Activated CD4-positive, alpha-beta T cell treated with anti-CD3 and anti-CD28 coated beads, Interleukin-2, amount 10 ng/mL, durations not matched to agents 24 days and 14 days (primary cell): ENCODE measurements at places on chromosomes 1 and 21. TPM values are rescaled to one million over a fixed set of nuclear protein-coding genes. Genes with fewer than 3 reads are reported as not detected.

DNA sequence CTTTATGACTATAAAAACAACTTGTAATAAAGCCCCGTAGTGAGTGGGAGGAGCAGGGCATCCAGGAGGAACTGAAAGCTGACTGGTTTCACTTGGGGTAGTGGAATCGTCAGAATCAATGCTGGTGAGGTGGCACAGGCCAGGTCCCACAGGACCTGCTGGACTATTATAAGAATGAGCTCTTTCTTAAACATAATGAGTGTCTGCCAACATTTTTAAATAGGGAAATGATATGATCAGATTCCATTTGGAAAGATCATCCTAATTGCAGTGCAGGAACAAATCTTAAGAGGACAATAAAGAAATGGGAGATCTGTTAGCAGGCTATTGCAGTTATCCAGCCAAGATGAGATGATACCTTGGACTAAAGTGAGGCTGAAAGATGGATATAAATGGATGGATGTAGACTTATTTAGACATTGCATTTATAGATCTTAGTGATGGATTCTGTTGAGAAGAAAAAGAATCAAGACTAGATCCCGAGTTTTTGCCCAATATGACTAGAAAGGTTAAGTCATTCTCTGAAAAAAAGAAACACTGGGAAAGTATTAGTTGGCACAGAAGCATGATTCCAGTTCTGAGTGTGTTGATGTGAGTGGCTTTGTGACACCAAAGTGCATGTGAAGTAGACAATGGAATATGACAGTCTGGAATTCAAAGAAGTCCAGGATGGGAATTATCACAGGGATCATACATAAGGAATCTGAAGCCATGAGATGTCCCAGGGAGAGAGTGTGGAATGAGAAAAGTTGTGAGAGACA is 153.3 kb upstream of the SGIP1 start:
- H3K4me1 ChIP-seq = peaks cover 28% of the 10 kb centered on the region
- peaks cover 10% of the 10 kb centered on the region for H3K36me3 ChIP-seq
- H3K27ac ChIP-seq = peak overlapping the region; percentile 54
- no peaks in the 10 kb centered on the region for H3K27me3 ChIP-seq
- H3K4me3 ChIP-seq = no peak overlapping the region

TRAF3IP3 gene
- total RNA-seq = 392 and 394 TPM in 2 replicates

OR2L2 gene
- total RNA-seq = 0.07 TPM in 2 replicates

- DNase-seq = no peak
- peak overlapping the region; percentile 82 for H3K27ac ChIP-seq
- peak overlapping the region; percentile 91 for H3K4me3 ChIP-seq
- H3K27me3 ChIP-seq = peaks cover 2% of the 10 kb centered on the region
- H3K4me1 ChIP-seq = peaks cover 30% of the 10 kb centered on the region
- H3K36me3 ChIP-seq = peaks cover 51% of the 10 kb centered on the region
Observed at GRCh38 chr1:151908228-151908691, 1.1 kb downstream of the THEM4 start.

DNA sequence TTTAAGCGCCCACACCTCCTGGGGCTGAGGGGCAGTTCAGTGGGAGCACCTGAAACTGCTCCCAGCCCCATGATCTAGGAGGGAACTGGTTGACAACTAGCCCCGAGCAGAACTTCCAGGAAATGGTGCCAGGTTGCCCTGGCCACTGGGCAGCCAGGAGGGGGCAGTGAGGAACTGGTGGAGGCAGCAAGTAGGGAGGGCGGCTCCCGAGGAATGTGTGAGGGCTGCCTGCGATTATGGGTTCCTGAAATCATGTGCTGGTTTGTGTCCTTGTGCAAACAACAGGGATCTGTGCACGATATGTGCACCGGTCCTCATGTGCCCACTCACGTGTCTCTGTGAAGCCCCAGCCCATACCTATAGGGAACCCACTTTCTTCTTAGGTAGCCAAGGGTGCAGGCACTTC is 9.9 kb downstream of the GPR3 start:
- peaks cover 7% of the 10 kb centered on the region for H3K36me3 ChIP-seq
- H3K27me3 ChIP-seq = no peaks in the 10 kb centered on the region
- DNase-seq = no peak
- no peak overlapping the region for H3K27ac ChIP-seq

DNA sequence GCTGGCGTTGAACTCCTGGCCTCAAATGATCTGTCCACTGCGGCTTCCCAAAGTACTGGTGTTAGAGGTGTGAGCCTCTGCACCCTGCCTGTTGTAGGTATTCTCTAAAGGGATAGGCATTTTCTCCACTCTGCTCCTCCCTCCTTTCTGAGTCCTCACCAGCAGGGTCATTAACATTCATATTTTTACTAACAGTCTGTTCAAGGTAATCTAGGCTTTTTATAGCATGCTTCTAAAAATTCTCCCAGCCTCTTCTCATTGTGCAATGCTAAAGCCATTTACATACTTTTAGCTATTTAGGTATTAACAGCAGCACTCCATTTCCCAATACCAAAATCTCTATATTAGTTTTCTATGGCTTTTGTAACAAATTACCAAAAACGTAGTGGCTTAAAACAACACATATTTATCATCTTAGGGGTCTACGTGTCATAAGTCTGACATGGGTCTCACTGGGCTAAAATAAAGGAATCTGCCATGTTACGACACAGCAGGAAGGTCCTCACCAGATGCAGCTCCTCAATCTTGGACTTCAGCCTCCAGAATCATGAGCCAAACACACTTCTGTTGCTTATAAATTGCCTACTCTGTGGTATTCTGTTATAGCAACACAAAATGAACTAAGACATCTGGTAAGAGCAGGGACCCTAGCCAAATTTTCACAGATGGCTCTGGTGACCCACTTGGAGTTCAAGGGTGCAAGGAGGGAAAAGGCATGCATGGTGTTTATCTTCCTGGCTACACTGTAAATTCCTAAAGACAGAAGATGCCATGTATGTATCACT is 2.9 kb upstream of the SLC2A7 start:
- H3K27me3 ChIP-seq = peaks cover 8% of the 10 kb centered on the region
- H3K4me3 ChIP-seq = no peak overlapping the region
- no peaks in the 10 kb centered on the region for H3K4me1 ChIP-seq
- no peaks in the 10 kb centered on the region for H3K36me3 ChIP-seq

DNA sequence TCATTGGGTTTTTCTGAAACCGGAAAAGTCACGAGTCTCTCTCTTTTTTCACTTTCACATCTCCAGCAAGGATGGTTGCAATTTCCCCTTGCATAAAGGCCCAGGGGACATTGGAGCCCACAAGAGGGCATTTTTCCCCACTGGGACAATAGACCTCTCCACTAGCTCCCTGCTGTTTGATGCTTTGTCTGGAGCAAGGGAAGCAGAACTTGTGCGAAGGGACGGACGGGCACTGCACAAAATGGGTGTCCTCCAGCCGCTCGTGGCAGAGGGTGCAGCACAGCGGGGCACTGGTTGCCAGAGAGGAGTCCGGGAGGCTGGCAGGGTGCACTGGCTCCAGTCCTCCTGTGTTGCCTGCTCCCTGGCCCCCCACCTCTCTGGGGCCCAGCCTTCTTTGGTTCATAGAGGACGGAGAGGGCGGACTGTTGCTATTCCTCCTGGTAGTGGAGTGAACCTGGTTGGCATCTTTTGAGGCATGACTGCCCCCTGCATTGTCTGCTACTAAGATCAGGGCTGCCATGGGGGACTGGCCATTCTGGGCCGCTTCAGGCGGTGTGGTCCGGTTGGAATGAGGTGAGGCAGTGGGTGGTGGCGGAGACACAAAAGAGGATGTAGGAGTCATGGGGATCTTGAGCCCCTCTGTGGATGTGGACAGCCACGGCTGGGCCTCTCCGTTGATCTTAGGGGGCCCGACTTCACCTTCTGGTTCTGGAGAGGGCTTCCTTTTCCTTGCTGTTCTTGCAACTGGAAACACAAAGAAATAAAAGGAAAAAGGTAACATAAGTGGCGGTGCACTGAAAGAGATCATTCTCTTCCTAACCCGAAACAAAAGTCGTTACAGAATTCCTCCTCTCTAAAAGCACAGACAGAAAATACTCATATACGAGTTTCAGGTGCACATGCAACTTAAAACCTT is 2.6 kb downstream of the IRF2BP2 start:
- peak; percentile 81 for DNase-seq
- H3K27me3 ChIP-seq = peaks cover 2% of the 10 kb centered on the region
- H3K27ac ChIP-seq = peak overlapping the region; percentile 98
- H3K4me3 ChIP-seq = peak overlapping the region; percentile 97
- peaks cover 47% of the 10 kb centered on the region for H3K4me1 ChIP-seq

CENPF gene
- 54.4 and 63.0 TPM in 2 replicates for total RNA-seq

- H3K4me3 ChIP-seq = no peak overlapping the region
- H3K36me3 ChIP-seq = no peaks in the 10 kb centered on the region
Observed at GRCh38 chr1:157880621-157881020, 39.0 kb upstream of the CD5L start.

DNA sequence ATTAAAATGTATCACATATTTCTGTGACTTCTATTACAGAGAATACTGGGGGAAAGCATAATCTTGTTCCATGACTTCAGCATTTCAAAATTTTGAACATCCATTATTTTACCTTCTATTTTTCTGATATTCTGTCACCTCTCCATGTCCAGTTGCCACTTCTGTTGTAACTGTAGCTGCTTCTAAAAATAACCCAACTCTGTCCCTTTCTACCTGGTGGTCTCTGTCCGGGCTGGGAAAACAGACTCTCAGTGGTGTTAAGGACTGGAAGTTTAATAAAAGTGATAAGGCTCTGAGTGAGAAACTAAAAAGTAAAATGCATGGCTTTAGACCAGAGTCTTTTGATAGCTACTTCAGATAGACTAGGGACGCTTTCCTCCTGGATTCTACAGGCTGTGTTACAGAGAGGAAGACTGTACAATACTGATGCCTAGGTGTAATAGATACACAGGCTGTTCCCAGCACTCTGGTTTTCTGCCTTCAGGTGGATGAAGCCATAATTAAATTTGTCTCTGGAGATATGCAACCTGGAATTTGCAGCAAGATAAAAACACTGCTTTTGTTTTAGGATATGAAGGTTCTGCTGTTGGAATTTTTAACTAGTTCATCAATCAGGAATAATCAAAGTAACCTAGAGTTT is 42.1 kb upstream of the SEC16B start:
- H3K36me3 ChIP-seq = no peaks in the 10 kb centered on the region
- no peak overlapping the region for H3K4me3 ChIP-seq
- H3K27ac ChIP-seq = no peak overlapping the region
- no peaks in the 10 kb centered on the region for H3K27me3 ChIP-seq
- DNase-seq = no peak
- H3K4me1 ChIP-seq = no peaks in the 10 kb centered on the region

- H3K36me3 ChIP-seq = no peaks in the 10 kb centered on the region
- H3K27ac ChIP-seq = no peak overlapping the region
- H3K27me3 ChIP-seq = peaks cover 57% of the 10 kb centered on the region
- H3K4me1 ChIP-seq = peaks cover 10% of the 10 kb centered on the region
Observed at GRCh38 chr1:6416295-6416656, 3.4 kb downstream of the HES2 start.

- H3K36me3 ChIP-seq = peaks cover 1% of the 10 kb centered on the region
- no peak overlapping the region for H3K27ac ChIP-seq
- no peak overlapping the region for H3K4me3 ChIP-seq
- H3K27me3 ChIP-seq = peaks cover 10% of the 10 kb centered on the region
- peaks cover 25% of the 10 kb centered on the region for H3K4me1 ChIP-seq
Observed at GRCh38 chr1:154400381-154400801, 4.8 kb upstream of the IL6R start.

NCF2 gene
- 5.3 and 6.2 TPM in 2 replicates for total RNA-seq

GRCh38 chr21:24456358-24456757 is 1150.9 kb downstream of the MRPL39 start:
- no peak overlapping the region for H3K4me3 ChIP-seq
- H3K27ac ChIP-seq = no peak overlapping the region
- H3K27me3 ChIP-seq = no peaks in the 10 kb centered on the region
- no peak for DNase-seq
- no peaks in the 10 kb centered on the region for H3K36me3 ChIP-seq

ADCY10 gene
- 0.09 and 0.19 TPM in 2 replicates for total RNA-seq

- H3K4me3 ChIP-seq = no peak overlapping the region
- peaks cover 5% of the 10 kb centered on the region for H3K27me3 ChIP-seq
- H3K4me1 ChIP-seq = peaks cover 13% of the 10 kb centered on the region
- H3K36me3 ChIP-seq = no peaks in the 10 kb centered on the region
- no peak for DNase-seq
- H3K27ac ChIP-seq = no peak overlapping the region
Observed at GRCh38 chr21:37210130-37210529, 57.0 kb downstream of the VPS26C start.

DNA sequence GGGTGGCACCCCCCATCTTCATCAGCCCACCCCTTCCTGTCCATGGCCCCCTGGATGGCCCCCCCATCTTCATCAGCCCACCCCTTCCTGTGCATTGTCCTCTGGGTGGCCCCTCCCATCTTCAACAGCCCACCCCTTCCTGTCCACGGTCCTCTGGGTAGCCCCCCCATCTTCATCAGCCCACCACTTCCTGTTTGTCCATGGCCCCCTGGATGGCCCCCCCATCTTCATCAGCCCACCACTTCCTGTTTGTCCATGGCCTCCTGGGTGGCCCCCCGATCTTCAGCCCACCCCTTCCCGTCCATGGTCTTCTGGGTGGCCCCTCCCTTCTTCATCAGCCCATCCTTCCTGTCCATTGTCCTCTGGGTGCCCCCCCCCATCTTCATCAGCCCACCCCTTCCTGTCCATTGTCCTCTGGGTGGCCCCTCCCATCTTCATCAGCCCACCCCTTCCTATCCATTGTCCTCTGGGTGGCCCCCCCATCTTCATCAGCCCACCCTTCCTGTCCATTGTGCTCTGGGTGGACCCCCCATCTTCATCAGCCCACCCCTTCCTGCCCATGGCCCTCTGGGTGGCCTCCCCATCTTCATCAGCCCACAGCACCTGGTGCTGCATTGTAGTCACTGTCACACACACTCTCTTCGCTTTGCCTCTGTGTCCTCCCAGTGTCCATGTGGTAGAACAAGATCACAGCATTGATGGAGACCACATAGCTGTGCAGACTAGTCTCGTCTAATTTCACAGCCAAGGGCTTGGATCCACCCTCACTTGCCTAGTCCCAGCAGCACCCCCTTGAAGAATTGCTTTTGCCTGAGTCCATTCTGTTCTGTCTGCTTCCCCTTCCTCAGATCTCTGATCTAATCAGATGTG is 95.9 kb downstream of the PCBP3 start:
- peaks cover 8% of the 10 kb centered on the region for H3K4me1 ChIP-seq
- H3K36me3 ChIP-seq = no peaks in the 10 kb centered on the region
- H3K4me3 ChIP-seq = no peak overlapping the region
- no peaks in the 10 kb centered on the region for H3K27me3 ChIP-seq
- peak; percentile 55 for DNase-seq

- H3K27ac ChIP-seq = no peak overlapping the region
- no peak overlapping the region for H3K4me3 ChIP-seq
- no peaks in the 10 kb centered on the region for H3K27me3 ChIP-seq
- no peak for DNase-seq
- H3K36me3 ChIP-seq = peaks cover 2% of the 10 kb centered on the region
Observed at GRCh38 chr21:35127851-35128250, 78.7 kb upstream of the RUNX1 start.

DNA sequence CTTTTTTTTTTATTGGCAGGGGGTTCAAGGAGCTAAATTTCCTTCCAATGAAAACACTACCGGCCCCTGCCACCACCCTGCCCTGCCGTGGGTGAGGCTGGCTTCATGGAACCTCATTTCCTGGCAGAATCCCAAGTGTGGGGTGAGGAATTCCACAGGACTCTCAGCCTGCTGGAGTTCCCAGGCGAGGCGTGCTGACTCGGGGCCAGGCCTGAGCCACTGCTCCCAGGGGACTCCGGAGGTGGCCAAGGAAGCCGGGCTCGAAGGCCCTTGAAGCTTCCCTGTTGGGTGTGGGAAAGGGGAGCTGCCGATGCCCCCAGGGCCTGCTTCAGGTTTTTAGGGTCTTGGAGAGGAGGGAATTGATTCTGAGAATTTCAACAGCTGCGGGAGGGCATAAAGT is 95.3 kb upstream of the ACTRT2 start:
- no peaks in the 10 kb centered on the region for H3K36me3 ChIP-seq
- DNase-seq = no peak
- no peaks in the 10 kb centered on the region for H3K27me3 ChIP-seq
- H3K4me3 ChIP-seq = no peak overlapping the region
- H3K27ac ChIP-seq = no peak overlapping the region

SPRR2G gene
- total RNA-seq = not detected in 2 replicates
